Urinary bladder (tissue), 4 donors: ENCODE measurements at places on chromosomes 13 and 19.

DNA sequence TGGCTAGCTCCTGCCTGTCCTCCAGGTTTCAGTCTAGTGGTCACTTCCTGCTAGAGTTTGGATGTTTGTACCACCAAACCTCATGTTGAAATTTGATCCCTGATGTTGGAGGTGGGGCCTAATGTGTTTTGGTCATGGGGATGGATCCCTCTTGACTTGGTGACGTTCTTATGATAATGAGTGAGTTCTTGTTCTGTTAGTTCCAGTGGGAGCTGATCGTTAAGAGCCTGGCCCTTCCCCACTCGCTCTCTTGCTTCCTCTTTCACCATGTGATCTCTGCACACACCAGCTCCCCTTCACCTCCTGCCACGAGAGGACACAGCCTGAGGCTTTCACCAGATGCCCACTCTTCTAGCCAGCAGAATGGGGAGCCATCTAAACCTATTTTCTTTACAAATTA is 86.8 kb upstream of the SCEL start:
- DNase-seq = no peak

- DNase-seq = no peak
These were observed 243.5 kb downstream of the LMO7 start for GRCh38 chr13:75879656-75880055.

DNA sequence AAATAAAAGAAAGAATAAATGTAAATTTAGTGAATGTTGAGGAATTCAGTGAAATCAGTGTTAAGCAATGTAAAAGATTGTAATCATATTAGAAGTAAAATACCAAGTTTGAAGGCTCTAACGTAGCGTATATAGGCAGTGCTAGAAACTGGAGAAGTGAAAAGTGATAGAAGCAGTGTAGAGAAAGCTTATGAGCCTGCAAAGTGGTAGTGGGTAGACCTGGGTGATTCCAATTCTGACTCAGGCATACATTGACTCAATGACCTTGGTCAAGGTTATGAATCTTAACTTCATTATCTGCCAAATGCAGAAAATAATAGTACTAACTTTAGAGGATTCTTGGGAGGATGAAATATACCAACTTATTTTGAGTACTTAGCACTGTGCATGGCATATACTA is 4.1 kb downstream of the SLC10A2 start:
- DNase-seq = no peak

DNA sequence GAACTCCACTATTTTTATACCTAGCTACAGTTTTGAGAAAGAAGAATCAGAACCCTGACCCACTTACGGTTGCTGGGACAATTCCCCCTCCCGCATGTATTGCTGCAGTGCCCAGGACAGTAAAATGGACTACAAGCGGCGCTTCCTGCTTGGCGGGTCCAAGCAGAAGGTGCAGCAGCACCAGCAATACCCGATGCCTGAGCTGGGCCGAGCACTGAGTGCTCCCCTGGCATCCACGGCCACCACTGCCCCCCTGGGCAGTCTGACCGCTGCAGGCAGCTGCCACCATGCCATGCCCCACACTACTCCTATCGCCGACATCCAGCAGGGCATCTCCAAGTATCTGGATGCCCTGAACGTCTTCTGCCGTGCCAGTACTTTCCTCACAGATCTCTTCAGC is 46.0 kb downstream of the GARRE1 start:
- no peak for DNase-seq

- no peak for DNase-seq
These were observed 540.6 kb upstream of the MIR17HG start for GRCh38 chr13:90806892-90807291.

DNA sequence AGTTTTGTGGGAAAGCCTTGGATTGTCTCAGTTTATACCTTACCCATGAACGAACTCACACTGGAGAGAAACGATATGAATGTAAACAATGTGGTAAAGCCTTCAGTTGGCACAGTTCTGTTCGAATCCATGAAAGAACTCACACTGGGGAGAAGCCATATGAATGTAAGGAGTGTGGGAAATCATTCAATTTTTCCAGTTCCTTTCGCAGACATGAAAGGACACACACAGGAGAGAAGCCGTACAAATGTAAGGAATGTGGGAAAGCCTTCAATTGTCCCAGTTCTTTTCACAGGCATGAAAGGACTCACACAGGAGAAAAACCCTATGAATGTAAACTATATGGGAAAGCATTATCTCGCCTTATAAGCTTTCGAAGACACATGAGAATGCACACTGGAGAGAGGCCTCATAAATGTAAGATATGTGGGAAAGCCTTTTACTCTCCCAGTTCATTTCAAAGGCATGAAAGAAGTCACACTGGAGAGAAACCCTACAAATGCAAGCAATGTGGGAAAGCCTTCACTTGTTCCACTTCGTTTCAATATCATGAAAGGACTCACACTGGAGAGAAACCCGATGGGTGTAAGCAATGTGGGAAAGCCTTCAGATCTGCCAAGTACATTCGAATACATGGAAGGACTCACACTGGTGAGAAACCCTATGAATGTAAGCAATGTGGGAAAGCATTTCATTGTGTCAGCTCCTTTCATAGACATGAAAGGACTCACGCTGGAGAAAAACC is 7.5 kb upstream of the ZNF440 start:
- no peak for DNase-seq

DNA sequence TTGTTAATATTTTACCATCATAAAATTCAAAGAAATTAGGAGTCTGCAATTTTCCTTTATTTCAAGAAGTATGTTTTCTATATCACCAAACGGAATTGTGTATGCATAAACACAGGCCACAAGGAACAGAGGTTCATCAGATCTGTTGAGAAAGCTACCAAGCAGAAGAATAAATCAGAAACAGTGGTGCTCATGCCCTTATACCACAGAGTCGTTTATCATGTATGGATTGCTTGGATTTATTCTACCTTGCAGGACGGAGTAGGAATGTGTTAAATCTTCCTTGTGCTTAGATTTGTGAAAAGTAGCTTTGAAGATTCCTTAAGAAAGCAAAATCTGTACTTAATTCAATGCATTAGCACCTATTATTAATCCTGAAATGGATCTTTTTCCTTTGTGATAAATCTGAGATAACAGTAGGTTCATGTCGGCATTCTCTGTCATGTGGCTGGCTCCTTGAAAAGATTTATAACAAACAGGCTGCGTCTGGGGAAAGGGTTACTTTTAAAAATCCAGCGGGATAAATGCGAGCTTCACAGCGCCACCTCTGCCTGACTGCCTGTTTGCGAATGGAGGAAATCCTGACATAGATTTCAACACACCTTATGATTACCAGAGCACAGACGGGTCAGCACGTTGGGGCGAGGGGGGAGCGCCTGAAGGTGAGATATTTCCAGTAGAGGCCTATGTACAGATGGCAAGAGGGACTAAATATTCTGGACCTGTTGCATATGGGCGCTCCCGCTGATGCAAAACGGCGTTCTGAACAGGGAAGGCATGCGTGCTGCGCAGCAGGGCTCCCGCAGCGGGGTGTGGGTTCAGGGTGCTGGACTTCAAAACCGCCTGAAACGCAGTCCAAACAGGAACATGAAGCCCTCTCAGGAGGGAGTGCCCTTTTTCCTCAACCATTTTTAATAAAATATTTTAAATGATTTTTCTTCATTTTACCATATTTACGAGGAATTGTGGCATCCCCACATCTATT is 445.5 kb upstream of the SGCG start:
- DNase-seq = no peak

DNA sequence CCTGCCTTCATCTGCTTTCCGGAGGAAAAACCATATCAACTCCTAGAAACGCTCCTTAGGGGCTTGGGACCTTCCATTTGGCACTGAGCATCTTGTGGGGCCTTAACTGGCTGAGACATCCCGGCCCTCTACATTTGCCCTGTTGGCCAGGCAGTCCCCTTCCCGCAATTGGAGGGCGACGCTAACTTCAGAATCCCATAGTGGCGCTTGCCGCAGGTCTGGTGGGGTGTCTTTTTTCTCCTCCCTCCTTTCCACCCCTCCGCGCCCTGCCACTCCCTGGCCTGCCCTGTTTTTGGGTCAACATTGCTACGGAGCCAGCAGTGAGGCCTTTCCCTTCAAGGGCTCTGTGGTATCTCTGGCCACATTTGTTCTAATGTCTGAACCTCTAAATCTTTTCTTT is 13.6 kb upstream of the CRTC1 start:
- DNase-seq = no peak
